ENCODE measurements at places on chromosomes 2 and 18.

- no peak for DNase-seq
These were observed 147.1 kb upstream of the SH3BP4 start for GRCh38 chr2:234804704-234805103.

- DNase-seq = peak; percentile 58
These were observed 126.3 kb upstream of the NRXN1 start for GRCh38 chr2:51158251-51158650.

DNA sequence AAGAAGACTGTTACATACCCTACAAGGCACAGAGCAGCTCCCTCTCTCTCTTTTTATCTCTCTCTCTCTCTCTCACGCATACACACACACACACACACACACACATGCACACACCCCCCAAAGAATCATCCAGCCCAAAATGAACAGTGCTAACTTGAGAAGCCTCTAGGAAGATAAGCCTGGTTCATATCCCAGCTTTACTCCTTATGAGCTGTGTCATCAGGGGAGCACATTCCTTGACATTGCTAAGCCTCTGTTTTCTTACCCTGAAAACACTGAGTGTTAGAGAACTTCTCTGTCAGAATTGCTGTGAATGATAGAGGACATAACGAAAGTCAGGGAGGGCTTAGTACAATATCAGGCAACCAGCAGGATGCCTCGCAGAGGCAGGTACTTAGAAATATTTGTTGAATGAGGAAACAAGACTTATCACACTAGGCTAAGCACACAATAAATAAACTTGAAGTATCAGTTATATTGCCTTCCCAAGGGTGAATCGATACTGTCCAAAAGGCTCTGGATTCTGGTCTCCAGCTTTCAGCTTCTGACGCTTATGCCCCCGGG is 725.6 kb upstream of the ID2 start:
- peak; percentile 5 for DNase-seq

- no peak for DNase-seq
These were observed 10.1 kb upstream of the REG1B start for GRCh38 chr2:79097843-79098242.

GRCh38 chr18:63817441-63818051 is 42.3 kb downstream of the SERPINB7 start:
- no peak for DNase-seq

GRCh38 chr18:34115409-34116081 is 109.2 kb downstream of the NOL4 start:
- DNase-seq = no peak

Data from DMS53 (cell line).